Spinal cord (tissue), 10 donors: ENCODE measurements at places on chromosomes 5 and 9. TPM values are rescaled to one million over a fixed set of nuclear protein-coding genes. Genes with fewer than 3 reads are reported as not detected.
A peak's percentile ranks its signal among the peaks of the same experiment; 100 is the strongest.

GRCh38 chr5:174100490-174100889 lies 55.0 kb downstream of the NSG2 start:
- H3K4me1 ChIP-seq, result peaks cover 37% of the 10 kb centered on the region
- no peak for DNase-seq
- H3K4me3 ChIP-seq, result no peak overlapping the region
- peaks cover 9% of the 10 kb centered on the region for H3K36me3 ChIP-seq

- H3K4me3 ChIP-seq, result peak overlapping the region; percentile 71
- no peaks in the 10 kb centered on the region for H3K36me3 ChIP-seq
- peaks cover 12% of the 10 kb centered on the region for H3K4me1 ChIP-seq
- no peak for DNase-seq
- H3K27me3 ChIP-seq, result no peaks in the 10 kb centered on the region
These were observed 475 bp upstream of the GOLM1 start for GRCh38 chr9:86099701-86100364.

Gene MORN5
- total RNA-seq, result 5.8 TPM

DNA sequence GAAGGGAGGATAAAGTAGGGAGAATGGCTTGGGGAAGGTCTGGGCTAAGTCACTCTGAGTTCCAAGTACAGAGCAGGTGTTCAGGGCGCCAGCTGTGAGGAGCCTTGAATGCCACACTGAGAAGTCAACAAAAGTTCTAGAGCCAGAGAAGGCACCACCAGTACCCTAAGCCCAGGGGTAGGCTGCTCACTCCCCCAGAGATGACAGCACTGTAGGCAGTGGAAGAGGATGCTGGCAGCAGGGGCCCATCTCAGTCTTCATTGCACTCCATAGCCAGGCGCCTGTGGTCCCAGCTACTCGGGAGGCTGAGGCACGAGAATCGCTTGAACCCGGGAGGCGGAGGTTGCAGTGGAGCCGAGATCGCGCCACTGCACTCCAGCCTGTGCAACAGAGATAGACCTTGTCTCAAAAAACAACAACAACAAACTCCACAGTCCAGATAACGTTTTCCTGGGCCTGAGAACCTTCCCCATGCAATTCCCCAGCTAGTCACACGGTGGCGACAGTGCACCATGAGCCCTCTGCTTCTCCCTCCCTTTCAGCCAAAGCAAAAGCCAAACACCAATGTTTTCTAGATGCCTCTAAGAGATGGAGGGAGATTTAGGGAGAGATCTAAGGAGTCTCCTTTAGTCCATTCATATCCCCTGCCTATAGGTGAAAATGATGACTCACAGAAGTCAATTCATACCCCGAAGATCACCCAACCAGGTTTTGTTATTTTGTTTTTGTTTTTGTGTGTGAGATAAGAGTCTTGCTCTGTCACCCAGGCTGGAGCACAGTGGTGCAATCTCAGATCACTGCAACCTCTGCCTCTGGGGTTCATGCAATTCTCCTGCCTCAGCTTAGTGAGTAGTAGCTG lies 19.8 kb upstream of the NSD1 start:
- H3K4me1 ChIP-seq, result peaks cover 23% of the 10 kb centered on the region
- DNase-seq, result peak; percentile 92
- H3K27me3 ChIP-seq, result no peaks in the 10 kb centered on the region
- H3K27ac ChIP-seq, result no peak overlapping the region
- H3K36me3 ChIP-seq, result no peaks in the 10 kb centered on the region

- H3K36me3 ChIP-seq, result peaks cover 3% of the 10 kb centered on the region
- H3K27me3 ChIP-seq, result no peaks in the 10 kb centered on the region
- H3K4me3 ChIP-seq, result no peak overlapping the region
- peaks cover 18% of the 10 kb centered on the region for H3K4me1 ChIP-seq
- H3K27ac ChIP-seq, result no peak overlapping the region
These were observed 27.2 kb upstream of the LAMC3 start for GRCh38 chr9:130981756-130982137.

- no peaks in the 10 kb centered on the region for H3K36me3 ChIP-seq
- no peak overlapping the region for H3K4me3 ChIP-seq
- H3K27ac ChIP-seq, result no peak overlapping the region
These were observed 81.4 kb upstream of the ANKRD55 start for GRCh38 chr5:56314529-56314928.

GRCh38 chr5:112546946-112547592 lies 128.0 kb upstream of the EPB41L4A start:
- H3K27me3 ChIP-seq, result no peaks in the 10 kb centered on the region
- no peak overlapping the region for H3K27ac ChIP-seq
- no peaks in the 10 kb centered on the region for H3K36me3 ChIP-seq

Gene PTGR1
- 53.1 TPM for total RNA-seq

DNA sequence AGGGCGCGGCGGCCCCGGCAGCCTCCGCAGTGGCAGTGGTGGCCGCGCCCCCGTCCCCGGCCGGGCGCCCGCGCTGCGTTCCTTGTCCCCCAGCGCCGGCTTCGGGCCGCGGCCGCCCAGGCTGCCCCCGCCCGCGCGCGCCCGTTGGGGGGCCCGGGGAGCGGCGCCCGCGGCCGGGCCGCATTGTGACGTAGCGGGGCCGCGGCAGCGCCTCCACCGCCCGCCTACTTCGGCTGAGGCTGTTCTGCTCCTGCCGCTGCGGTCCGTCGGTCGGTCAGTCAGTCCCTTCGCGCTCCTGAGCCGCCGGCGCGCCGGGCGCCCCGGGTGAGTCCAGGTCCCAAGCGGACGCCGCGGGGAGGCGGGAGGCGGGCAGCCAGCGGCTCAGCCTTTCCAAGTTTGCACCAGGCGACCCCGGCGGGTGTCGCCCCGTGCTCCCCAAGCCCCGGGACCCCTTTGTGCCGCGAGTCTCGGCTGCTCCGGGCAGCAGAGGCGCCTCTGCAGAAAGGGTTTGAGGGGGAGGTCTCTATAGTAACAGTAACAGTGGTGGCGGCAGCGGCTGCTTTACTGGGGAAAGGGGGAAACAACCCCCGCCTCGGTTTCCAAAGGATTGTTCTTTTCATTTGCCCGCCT lies at the start of gene SNCAIP:
SNCAIP (plus strand) TSS at position 277 of the 630 bp plus-strand sequence. CDS start 78,898 bp downstream, outside the sequence.
- H3K4me3 ChIP-seq, result peak within 1 kb of the TSS; percentile 80
- H3K27ac ChIP-seq, result peak within 1 kb of the TSS; percentile 87
- peak; percentile 31 for DNase-seq
- H3K36me3 ChIP-seq, result no peaks in the 10 kb centered on the region

Gene GLRA1
- 5.1 TPM for total RNA-seq

DNA sequence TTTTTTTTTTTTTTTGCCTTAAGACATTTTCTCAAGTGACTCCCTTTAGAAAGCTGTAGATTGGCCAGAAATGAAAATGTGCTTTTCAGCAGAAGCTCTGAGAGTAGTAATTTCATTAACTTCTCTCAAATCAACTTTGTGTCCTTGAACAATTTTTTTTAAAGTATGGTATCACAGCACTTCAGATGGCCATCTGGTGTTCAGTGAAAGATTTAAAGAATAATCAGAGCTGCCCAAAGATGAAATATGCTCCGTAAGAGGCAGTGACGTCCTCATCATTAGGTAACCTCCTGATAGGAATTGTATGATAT lies 43.0 kb upstream of the PCAT7 start:
- H3K27me3 ChIP-seq, result no peaks in the 10 kb centered on the region
- no peak overlapping the region for H3K4me3 ChIP-seq
- no peaks in the 10 kb centered on the region for H3K36me3 ChIP-seq
- H3K4me1 ChIP-seq, result no peaks in the 10 kb centered on the region
- no peak for DNase-seq

DNA sequence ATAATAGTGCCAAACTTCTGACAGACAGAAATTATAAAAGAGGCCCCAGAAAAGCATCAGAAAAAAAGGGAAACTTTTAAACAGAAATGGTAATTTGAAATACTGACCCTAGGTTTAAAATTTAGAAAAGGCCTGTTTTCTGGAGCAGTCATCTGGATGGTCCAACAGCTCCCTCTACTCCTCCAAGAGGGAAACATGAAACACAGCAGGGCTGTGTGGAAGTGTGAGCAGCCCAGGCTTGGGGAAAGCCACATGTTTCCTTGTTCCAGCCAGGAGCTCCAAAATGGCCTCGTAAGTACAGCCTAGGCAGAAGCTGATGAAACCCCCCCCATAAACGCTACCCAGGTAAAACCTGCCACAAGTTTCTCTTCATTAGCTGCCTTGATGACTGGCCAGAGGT lies 499.3 kb upstream of the ADAMTS16 start:
- peaks cover 5% of the 10 kb centered on the region for H3K27me3 ChIP-seq
- H3K4me1 ChIP-seq, result no peaks in the 10 kb centered on the region
- no peaks in the 10 kb centered on the region for H3K36me3 ChIP-seq

GRCh38 chr5:106080535-106080934 lies 1590.2 kb downstream of the EFNA5 start:
- no peak overlapping the region for H3K4me3 ChIP-seq
- DNase-seq, result no peak
- no peaks in the 10 kb centered on the region for H3K4me1 ChIP-seq
- no peak overlapping the region for H3K27ac ChIP-seq
- no peaks in the 10 kb centered on the region for H3K36me3 ChIP-seq

DNA sequence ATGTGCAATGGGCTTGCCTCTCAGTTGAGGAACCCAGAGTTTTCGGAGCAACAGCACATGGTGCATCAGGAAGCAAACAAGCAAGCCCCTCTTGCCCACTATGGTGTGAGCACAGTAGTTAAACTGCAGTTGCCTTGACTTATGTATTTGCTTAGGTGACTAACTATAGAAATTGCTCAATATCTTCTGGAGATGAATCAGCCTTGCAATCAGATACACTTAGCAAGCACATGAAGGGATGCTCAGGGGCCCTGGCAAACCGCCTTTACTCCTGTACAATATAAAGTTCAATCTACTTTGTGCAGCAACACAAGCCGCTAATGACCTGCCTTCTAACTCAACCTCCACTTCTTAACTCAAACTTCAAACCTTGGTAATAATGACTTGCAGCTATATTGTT lies 581.7 kb upstream of the RIOK2 start:
- no peaks in the 10 kb centered on the region for H3K27me3 ChIP-seq
- H3K27ac ChIP-seq, result no peak overlapping the region
- no peaks in the 10 kb centered on the region for H3K36me3 ChIP-seq

DNA sequence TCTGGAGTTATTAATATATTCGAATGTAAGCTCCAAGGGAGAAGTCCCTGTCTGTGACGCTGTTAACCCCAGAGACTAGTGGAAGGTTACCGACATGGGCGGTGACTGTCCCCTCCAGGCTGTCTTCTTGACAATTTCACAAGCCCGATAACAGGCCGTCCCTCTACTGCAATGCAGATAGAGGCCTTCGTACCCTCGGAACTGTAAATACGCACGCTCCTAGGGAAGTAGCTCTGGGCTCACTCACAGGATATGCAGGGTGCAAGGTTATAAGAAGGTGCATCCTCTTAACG lies 680 bp upstream of the RFK start:
- peaks cover 12% of the 10 kb centered on the region for H3K4me1 ChIP-seq
- peak overlapping the region; percentile 75 for H3K4me3 ChIP-seq
- H3K27me3 ChIP-seq, result no peaks in the 10 kb centered on the region
- no peaks in the 10 kb centered on the region for H3K36me3 ChIP-seq

GRCh38 chr9:36492865-36493264 lies 79.8 kb upstream of the MELK start:
- H3K27me3 ChIP-seq, result no peaks in the 10 kb centered on the region
- no peak overlapping the region for H3K27ac ChIP-seq
- no peaks in the 10 kb centered on the region for H3K36me3 ChIP-seq
- H3K4me3 ChIP-seq, result no peak overlapping the region
- DNase-seq, result no peak

DNA sequence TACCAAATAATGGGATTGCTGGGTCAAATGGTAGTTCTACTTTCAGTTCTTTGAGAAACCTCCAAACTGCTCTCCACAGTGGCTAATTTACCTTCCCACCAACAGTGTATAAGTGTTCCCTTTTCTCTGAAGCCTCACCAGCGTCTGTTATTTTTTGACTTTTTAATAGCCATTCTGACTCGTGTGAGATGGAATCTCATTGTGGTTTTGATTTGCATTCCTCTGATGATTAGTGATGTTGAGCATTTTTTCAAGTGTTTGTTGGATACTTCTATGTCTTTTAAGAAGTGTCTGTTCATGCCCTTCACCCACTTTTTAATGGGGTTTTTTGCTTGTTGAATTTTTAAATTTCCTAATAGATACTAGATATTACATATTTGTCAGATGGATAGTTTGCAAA lies 28.4 kb upstream of the SUSD1 start:
- no peak overlapping the region for H3K4me3 ChIP-seq
- H3K27ac ChIP-seq, result no peak overlapping the region
- DNase-seq, result no peak
- H3K27me3 ChIP-seq, result no peaks in the 10 kb centered on the region
- no peaks in the 10 kb centered on the region for H3K4me1 ChIP-seq
- peaks cover 3% of the 10 kb centered on the region for H3K36me3 ChIP-seq

Gene CCDC112
- total RNA-seq, result 16.4 TPM

DNA sequence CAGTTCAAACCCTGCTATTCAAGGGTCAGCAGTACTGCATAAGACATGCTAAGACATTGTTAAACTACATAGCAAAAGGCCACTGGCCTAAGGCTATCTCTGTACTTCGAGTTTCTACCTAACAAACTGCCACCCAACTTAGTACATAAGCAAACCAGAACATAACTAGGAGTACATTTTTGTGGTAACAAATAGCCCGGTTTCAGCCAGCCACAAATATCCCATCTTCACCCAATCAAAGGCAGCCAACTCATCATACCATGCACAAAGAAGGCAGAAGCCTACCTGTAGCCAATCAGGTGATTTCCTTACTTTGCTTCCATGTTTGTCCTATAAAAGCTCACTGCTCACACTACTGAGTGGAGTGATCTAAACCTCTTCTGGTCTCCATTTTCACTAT lies 201.4 kb downstream of the SMARCA2 start:
- H3K36me3 ChIP-seq, result no peaks in the 10 kb centered on the region
- H3K27ac ChIP-seq, result no peak overlapping the region
- H3K4me3 ChIP-seq, result no peak overlapping the region
- no peak for DNase-seq
- H3K27me3 ChIP-seq, result no peaks in the 10 kb centered on the region

Gene NRARP
- total RNA-seq, result 3.2 TPM

DNA sequence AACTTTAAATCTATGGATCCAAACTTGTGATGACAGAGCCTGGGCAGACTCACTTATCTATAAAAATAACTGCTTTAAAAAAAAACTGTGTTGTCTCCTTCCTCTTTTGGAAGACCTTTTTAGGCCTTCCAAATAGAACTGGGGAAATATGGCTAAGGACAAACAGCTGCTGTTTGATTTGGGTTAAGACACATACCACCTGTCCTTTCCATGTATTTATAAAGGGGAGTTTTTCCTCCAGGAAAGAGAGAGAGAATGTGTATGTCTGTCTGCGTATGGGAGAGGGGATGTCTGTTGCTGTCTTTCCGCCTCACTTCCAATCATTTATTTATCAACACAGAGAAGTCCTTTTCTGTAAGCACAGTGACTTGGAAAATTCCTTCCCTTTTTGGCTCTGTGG lies 2.8 kb downstream of the ARHGEF37 start:
- H3K27ac ChIP-seq, result peak overlapping the region; percentile 6
- no peak for DNase-seq
- no peaks in the 10 kb centered on the region for H3K27me3 ChIP-seq
- no peaks in the 10 kb centered on the region for H3K36me3 ChIP-seq
- H3K4me1 ChIP-seq, result peaks cover 32% of the 10 kb centered on the region

DNA sequence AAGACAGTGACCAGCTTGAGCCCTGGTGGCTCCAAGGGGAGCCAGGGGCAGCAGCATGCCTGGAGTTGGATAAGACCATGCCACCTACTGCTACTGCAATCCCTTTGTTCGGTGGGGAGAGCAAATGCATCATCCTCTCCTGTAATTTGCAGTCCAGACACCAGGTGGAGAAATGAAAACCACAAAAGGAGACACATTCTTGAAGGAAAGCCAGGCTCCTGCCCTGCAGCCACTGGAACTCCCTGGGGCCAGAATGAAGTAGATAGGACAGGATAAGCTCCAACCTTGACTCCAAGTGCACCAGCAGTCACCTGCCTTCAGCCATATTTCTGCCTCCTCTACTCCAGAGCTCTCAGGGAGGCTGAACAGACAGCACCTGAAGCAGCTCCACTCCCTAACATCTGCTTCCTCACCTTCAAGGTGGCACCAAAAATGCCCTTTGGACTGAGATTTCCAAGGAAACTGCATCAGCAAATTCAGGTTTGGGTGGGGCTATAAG lies 65.1 kb upstream of the IQGAP2 start:
- no peaks in the 10 kb centered on the region for H3K27me3 ChIP-seq
- no peaks in the 10 kb centered on the region for H3K36me3 ChIP-seq
- H3K4me3 ChIP-seq, result no peak overlapping the region
- no peak for DNase-seq
